Gastrocnemius medialis (tissue), 4 donors: ENCODE measurements at places on chromosomes 2 and 18. TPM values are rescaled to one million over a fixed set of nuclear protein-coding genes. Genes with fewer than 3 reads are reported as not detected.
A peak's percentile ranks its signal among the peaks of the same experiment; 100 is the strongest.

FBXO15 gene
- total RNA-seq = not detected

AOX1 gene
- 39.3 TPM for total RNA-seq

TUBA4B gene
- not detected for total RNA-seq

CHST9 gene
- not detected for total RNA-seq

DPYSL5 gene
- not detected for total RNA-seq

ALPI gene
- total RNA-seq = not detected

COL4A3 gene
- total RNA-seq = 3.1 TPM

CACNB4 gene
- total RNA-seq = 0.25 TPM

RNU2-63P gene
- total RNA-seq = not detected

INHBB gene
- 15.6 TPM for total RNA-seq

MATN3 gene
- 0.35 TPM for total RNA-seq

DNA sequence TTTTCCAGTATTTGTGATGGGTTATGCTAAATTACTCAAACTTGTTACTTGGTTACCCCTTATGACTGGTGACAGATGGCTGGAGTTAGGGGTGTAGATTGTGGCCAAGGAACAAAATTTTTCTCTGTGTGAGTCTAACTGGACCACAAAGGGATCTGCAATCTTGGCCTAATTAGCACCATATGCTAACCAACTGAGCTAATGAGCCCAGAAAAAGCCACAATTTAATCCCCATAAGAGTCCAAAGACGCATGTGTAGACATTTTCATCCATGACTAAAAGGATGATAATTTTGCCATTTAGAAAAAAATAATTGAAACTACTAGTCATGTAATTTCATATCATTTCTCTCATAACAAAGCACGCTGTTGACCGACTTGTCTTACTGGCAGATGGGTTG, 151.2 kb downstream of the ABCA12 start:
- DNase-seq = no peak

DNA sequence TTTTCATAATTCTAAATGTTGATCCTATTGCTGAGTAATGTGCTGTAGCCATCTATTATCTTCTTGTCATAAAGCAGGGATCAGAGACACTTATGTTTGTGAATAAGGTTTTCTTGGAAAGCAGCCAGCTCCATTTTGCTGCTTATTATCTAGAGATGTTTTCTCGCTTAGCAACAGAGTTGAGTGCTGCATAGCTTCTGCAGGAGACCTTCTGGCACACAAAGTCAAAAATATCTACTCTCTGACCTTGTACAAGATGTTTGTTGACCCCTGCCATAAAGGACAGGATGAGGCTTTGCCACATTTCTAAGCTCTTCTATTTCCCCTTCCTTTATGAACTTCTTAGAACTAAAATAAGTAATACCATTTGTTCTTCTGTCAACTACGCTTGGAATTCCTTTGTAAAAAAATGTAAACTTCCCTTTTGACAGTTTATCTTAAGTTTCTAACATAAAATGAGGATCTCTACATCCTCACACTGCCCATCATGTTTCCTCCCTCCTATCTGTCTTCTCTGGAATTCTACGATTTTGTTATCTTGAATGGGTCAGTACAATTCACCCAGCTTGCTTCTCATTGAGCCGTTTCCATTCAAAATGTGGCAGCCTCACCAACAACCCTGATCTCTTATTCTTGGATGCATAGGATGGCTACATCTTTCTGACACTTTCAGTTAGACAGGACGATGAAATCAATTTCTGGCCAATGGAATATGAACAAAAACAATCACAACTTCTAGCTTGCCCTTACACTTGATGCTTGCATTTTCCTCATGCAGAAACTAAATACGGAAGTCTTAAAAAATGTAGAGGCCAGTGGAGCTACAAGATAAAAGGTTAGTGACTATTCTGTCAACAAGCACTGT, 1377.0 kb downstream of the SUCLG1 start:
- no peak for DNase-seq

GRCh38 chr18:28831908-28832307, 655.0 kb upstream of the CDH2 start:
- DNase-seq = no peak

GRCh38 chr2:147088871-147089270, 756.0 kb upstream of the ACVR2A start:
- no peak for DNase-seq

- DNase-seq = no peak
Observed at GRCh38 chr2:198717451-198717850, 740.3 kb downstream of the SATB2 start.

GRCh38 chr2:217688494-217688893, 314.3 kb downstream of the TNS1 start:
- no peak for DNase-seq

- DNase-seq = no peak
Observed at GRCh38 chr18:57054891-57055290, 92.0 kb upstream of the BOD1L2 start.

DNA sequence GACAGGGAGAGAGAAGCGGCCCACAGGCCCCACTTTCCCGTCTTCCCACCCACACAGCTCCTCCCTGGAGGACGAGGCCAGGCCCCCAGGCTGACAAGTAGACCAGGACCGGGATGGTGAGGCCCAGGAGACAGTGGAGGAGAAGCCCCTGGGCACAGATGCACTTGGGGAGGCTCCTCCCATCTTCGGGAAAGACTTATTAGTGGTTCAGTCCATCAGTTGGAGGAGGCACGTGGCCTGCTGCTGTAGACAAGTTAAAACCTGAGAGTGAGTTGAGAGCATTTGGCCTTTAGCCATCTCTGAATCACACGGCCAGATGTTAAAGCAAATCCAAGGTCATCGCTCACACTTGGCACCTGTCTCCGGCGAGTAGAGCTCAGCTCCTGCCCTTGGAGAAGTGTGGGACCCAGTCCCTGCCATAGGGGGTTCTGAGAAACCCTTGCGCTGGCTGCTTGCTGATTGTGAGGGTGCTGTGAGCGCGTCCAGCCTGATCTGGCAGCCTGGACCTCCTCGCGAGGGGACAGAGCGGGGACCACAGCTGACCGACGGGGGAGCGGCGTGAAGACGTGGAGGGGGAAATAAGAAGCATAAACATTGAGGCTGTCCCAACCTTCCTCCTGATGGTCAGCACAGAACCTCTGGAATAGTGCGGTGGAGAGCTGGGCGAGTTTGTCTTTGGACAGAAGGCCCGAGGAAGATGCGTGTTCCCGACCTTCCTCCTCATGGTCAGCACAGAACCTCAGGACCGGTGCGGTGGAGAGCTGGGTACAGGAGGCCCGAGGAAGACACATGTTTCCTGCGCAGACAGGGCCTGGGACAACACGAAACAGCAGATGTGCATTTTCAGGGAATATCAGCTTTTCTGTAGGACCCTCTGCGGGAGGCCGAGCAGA, 24.7 kb upstream of the ALLC start:
- no peak for DNase-seq

GRCh38 chr18:74411475-74411874, 45.6 kb downstream of the DIPK1C start:
- no peak for DNase-seq

DNA sequence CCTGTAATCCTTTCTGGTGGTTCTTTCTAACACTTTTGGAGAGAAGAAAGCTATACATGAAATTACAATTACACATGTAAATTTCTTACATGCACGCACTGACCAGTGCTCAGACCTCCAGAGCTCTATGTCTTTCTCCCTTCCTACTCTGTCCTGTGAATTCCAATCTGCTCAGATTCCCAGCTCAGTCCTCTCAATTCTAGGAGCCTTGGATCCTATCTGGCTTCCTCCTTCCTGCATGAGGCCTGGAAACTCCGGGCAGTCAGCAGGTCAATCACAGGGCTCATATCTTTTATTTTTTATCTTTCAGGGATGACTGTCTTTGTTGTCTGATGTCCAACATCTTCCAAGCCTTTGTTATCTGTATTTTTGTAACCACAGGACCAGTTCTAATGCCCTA, 56.0 kb downstream of the NEURL3 start:
- no peak for DNase-seq

GRCh38 chr2:148177559-148177958, 156.7 kb downstream of the MBD5 start:
- DNase-seq = no peak

GRCh38 chr2:27072920-27073319, 1.5 kb upstream of the OST4 start:
- DNase-seq = no peak

GRCh38 chr2:88600038-88600465, 27.2 kb downstream of the EIF2AK3 start:
- DNase-seq = peak; percentile 22

- DNase-seq = no peak
Observed at GRCh38 chr2:50514901-50515300, 517.0 kb downstream of the NRXN1 start.

DNA sequence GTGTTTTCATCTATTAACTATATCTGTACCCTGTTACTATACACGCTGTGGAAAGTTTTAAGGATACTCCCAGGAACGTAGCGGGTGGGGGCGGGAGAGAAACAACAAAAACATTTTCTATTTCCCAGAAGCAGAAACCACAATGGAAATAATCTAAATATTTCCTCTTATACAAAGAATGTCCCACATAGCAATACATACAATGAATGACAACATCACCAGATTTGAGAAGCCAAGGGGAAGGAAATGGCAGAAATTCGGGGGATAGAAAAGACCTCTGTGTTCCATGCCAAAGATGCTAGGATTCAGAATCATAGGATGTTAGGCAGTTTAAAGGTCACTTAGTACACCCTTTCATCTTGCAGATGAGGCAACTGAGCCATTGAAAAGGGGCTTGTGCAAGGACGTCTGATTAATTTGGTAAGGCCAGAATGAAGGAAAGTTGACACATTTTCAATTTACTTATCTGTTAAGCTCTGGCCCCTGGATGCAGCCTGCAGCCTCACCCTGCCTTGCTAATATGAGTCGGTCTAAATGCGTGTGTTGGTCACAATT, 41.1 kb upstream of the SCYGR1 start:
- DNase-seq = no peak

- no peak for DNase-seq
Observed at GRCh38 chr2:40178971-40179370, 272.9 kb downstream of the SLC8A1 start.

DNA sequence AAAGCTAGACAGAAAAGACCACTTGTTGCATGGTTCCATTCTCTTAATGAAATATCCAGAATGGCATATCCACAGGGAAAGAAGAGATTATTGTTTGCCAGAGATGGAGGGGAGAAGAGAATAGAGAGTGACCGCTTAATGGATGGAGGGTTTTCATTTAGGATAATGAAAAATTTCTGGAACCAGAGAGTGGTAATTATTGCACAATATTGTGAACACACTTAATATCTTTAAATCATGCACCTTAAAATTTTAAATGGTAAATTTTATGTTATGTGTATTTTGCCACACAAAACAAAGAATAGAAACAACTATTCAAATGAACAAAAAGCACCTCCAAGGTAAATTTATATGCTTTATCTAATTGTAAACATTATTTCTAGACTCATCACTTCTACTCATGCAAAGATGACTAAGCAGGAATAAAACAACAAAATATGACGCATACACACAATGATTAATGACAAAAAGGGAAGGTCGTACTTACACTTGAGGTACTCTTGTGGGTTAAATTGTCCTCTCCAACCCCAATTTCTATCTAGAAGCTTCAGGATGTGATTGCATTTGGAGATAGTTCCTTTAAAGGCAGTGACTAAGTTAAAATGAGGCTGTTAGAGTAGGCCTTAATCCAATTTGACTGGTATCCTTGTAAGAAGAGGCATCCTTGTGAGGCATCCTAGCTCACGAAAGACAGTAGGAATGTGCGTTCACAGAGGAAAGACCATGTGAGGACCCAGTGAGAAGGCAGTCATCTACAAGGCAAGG, 18.7 kb upstream of the DHRS9 start:
- DNase-seq = no peak

DNA sequence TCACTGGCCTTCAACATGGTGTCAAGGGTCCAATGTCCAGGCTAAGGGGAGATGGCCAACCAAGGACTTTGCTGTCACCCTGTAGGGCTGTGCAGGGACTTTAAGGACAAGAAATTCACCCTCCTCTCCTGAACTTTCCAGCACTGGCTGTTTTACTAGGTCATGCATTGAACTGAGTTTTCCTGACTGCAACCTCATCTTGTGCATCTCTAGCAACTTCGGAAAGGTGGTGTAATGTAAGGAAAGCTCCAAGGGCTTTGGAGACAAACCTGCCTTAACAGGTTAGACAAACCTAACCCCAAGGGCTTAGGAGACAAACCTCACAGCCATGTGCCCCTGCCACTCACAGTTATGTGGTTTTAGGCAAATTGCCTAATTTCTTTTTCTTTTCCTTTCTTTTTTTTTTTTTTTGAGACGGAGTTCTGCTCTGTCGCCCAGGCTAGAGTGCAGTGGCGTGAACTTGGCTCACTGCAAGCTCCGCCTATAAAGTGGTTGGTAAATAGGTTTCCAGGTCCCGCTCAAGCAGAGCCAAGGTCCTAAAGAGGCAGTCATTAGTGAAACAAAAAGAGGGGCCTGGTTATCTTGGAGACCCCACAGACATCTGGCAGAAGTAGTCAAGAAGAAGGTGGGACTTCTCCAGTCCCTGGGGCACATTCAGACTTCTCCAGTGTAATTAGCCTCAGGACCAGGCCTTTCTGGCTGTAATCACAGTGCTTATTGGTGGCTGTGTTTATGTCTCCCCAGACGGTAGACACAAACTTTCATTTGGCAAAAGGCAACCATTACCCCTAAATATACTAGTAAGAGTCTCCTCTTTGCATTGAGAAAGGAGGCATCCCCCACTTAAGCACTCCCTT, 37.6 kb upstream of the PMAIP1 start:
- no peak for DNase-seq
